ENCODE measurements at places on chromosomes 1 and 21.

GRCh38 chr1:225845571-225846259, 35.8 kb downstream of the EPHX1 start:
- DNase-seq = no peak

- DNase-seq = no peak
These were observed 665 bp downstream of the EFHD2 start for GRCh38 chr1:15410223-15410883.

GRCh38 chr1:171090604-171091003, at the start of gene FMO3:
FMO3 (plus strand) TSS chr1:171090905; CDS start chr1:171092659, 1,754 bp downstream.
- no peak for DNase-seq

DNA sequence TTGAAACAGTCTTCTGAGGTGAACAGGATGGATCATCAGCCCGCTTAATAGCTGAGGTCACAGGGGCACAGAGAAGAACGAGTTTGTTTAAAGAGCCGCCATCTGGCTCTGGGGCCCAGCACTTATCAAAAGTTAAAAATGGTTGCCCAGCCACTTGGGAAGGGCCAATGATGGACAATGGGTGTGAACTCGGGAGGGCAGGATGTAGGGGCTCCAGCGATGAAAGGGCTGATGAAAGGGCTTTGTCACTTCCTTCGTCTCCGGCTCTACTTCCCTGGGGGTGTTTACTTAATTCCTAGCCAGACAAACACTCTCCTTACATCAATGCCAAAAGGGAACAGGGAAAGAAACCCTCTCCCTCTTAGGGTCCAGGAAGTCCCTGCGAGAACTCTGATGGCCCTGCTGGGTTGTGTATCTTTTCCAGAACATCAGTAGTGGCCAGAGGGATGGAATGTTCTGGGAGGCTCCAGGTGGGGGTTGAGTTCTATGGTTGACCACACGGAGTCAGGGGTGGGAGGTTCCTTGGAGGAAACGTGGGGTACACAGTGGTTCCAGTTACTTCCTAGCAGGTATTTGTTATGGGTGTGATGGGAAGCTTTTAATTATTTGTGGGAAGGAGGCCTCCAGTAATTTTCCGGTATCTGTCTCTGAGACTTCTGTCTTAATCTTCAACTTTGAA, 9.0 kb upstream of the ABCG1 start:
- DNase-seq = no peak

DNA sequence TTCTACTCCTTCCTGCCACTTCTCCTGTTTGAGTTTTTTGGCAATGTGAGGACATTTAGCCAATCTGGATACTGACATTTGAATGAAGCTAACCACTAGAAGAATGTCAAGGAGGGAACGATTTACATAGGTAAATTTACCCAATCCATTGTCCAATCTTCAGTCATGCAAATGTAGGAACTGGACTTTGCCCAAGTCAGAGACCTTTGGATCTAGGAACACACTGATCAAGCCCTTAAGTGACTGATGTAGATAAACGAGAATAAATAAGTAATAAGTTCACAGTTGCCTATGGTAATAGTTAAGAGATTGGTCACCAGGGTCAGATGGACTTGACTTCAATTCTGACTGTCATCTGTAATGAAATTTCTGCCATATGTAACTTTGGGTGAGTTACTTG, 177.6 kb downstream of the FGGY start:
- DNase-seq = no peak

DNA sequence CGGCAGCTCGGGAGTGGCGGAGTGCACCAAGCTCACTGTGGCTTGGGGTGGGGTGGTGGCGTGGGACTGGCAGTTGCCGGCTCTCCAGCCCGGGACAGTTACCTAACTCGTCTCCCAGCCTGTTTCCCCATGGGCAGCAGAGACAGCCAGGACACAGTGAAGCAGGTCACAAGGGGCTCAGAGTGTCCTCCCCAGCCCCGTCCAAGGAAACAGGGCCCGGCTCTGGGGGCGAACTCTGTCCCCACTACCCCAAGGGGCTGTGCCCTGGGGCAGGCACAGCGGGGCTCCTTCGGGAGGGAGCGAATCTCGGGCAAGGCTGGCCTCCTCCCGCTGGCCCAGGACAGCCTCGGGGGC, 759 bp downstream of the GPR157 start:
- no peak for DNase-seq

GRCh38 chr1:84386716-84387479, 11.4 kb upstream of the DNASE2B start:
- DNase-seq = no peak

DNA sequence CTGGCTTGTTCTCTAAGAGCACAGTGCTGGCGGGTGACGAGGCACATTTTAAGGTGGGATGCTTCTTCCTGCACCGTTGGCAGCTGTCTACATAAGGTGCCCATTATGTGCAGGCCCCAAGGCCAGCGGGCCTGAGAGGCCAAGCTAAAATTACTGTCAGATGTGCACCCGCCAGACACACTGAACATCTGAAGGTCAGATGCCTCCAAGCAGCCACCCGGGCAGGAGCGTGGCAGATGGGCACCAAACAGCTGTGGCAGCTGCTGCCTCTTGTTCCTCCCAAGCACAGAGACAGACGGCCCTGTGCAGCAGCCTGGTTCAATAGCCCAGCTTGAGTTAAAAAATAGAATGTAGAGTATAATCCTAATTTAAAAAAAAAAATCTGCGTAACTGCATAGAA, 211.9 kb upstream of the EDN2 start:
- DNase-seq = no peak

GRCh38 chr1:95259245-95259644, 25.2 kb downstream of the RWDD3 start:
- no peak for DNase-seq

GRCh38 chr1:68103011-68103545, 52.7 kb upstream of the DIRAS3 start:
- no peak for DNase-seq

DNA sequence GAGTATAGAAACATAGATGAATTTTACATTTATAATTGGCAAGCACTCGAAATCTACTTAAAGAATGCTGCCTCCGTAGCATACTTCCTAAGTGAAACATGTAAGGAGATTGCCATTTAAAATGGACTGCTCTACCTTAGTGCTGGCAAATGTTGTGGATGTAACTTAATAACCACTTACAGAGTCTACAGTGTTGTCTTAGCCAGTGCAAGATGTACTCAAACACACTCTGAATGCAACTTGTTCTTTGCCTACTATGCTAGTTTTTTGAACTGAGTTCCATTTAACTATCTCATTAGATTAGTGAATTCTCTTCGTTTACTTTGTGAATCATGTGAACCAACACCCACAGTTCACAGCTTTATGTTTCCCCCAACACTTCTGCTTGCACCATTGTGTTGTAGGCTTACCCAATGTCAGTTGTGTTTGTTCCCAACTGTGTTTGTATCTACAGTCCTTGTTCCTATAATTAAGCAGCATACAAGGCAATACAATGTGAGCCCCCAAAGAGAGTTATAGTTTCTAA, 345.5 kb upstream of the LYPLAL1 start:
- DNase-seq = no peak

GRCh38 chr1:154481053-154481452, 21.0 kb upstream of the TDRD10 start:
- DNase-seq = no peak

DNA sequence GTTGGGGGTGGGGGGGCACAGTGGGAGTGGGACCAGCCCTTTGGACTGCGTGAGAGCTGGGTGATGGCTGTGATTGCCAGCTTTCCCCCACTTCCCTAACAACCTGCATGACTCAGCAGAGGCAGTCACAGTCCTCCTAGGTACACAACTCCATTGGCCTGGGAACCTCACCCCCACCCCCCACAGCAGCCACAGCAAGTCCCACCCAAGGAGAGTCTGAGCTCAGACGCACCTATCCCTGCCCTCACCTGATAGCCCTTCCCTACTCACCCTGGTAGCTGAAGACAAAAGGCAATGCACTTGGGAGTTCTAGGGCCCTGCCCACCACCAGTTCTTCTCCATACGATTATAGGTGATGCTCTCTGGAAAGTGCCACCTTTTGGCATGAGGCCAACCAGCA, 188.9 kb downstream of the ZNF648 start:
- DNase-seq = no peak

DNA sequence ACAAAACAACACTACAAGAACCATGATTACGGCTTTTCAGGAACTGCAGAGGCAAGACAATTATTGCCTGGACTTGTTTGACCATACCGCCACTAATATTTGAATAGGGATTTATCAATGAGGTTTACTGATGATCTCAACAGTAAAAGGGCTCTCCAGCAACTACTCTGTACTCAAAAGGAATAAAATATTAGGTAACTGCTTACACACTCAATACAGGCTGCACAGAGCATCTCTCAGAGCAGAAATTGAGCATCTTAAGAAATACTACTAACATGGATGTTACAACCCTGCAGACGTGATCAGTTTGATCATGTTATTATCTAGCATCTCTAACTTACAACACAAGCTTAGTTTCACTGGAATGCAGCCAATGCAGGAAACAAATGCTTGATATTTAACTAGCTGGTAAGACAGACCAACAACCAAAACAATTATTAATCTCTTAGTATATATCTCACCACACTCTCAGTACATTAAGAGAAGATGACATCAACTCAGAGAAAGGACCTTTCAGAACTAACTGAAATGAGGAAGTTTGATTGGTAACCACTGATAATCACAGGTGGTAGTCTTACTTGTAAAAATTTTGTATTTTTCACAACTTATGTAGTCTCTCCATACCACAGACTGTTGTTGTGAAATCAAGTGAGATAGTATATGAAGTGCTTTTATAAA, 52.2 kb downstream of the PUM1 start:
- DNase-seq = no peak

GRCh38 chr1:98402860-98403259, 258.7 kb upstream of the SNX7 start:
- no peak for DNase-seq

- DNase-seq = no peak
These were observed 42.3 kb downstream of the AJAP1 start for GRCh38 chr1:4696753-4697152.

GRCh38 chr1:247434005-247434404, 18.0 kb downstream of the NLRP3 start:
- DNase-seq = no peak
